ENCODE measurements at places on chromosomes 3 and 15.
A peak's percentile ranks its signal among the peaks of the same experiment; 100 is the strongest.

- no peak for DNase-seq
Measured at GRCh38 chr15:43821505-43821904, 3.0 kb downstream of the MFAP1 start.

DNA sequence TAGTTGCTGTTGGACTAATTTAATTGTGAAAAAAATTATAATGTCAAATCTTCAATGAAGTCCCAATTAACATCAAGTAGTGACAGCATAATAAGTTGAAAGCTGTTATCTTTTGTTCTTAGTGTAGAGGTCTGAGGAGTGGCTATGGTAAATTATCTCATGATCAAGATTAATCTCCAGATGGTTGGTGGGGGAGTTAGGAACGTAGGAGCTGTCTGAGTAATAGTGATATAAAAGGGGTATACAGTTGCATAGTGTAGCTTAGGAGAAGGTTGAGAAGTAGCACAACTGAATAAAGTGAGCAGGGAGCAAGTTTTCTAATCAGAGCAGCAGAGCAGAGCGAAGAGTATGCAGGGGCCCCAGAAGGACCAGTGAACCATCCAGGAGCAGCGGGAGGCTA lies 19.5 kb downstream of the TMOD2 start:
- peak; percentile 38 for DNase-seq

GRCh38 chr3:8327739-8328138 lies 173.9 kb upstream of the LMCD1 start:
- DNase-seq = no peak

DNA sequence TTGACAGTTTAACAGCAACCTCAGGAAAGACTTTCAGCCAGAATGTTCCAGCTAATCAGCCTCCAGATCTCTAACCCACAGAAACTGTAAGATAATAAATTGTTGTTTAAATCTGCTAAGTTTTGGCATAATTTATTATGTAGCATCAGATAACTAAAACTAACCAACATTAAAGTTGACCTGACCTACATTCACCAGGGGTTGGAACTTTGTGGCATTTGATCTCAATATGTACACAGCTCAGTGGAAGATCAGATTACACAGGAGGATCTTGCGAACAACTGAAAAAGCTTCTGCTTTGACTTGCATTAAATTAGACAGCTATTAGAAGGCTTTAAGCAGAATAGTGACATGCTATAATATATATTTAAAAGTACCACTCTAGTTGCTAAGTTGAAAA lies 91.4 kb upstream of the POU1F1 start:
- DNase-seq = no peak

DNA sequence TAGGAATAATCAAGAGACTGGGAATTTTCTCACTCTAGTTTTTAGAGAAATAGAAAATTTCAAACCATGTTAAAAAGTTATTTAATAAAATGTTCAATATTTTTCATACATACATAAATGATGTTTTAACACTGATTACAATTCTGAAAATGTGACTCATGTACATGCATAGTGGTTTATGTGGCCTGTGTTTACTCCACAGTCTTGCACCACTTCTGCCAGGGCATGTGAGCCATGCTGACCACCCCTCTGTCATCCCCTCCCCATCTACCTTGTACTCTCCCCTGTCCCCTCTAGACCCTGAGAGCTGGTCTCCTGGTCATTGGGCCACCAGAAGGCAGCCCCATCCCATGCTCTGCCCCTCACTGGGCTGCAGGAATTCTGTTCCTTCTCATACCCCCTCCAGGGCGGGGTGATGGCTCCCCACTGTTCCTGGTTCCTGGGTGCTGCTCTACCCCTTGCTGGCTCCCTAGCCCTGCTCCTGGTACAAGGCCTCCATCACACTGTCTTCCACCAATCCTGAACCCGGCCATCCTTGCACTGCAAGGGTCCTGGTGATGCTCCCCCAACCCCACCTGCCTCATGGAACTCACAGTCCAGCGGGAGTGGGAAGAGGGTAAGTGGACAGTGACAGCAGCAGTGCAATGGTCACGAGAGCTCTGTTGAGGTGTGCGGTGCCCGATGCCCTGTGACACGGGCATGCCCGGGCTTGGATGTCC lies 24.2 kb upstream of the SLC41A3 start:
- DNase-seq = no peak

GRCh38 chr3:137693791-137694190 lies 70.3 kb upstream of the SOX14 start:
- no peak for DNase-seq

DNA sequence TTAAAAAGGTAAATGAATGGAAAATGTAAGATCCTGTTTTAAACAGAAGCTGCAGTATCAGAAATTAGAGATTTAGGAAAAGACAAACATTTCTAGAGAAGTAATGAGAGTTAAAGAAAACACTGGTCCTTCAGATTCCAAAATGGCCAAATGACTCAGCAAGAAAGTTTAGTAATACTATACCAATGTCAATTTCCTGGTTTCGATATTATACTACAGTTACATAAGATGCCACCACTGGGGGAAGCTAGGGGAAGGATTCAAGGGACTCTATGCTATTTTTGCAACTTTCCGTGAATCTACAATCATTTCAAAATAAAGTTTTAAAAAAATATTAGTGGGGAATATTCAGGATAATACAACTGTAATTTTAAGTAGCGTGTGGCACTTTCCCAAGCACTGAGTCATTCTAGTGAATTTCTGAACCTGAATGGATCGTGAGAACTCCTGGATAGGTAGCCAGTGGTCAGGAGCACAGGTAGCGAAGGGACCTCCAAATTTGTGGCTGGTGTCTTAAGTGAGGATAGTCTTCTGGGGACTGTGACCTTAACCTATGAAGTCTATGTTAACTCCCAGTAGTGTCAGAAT lies 37.6 kb downstream of the TMCC1 start:
- DNase-seq = no peak

- no peak for DNase-seq
Measured at GRCh38 chr3:194579091-194579606, 54.1 kb downstream of the TMEM44 start.

DNA sequence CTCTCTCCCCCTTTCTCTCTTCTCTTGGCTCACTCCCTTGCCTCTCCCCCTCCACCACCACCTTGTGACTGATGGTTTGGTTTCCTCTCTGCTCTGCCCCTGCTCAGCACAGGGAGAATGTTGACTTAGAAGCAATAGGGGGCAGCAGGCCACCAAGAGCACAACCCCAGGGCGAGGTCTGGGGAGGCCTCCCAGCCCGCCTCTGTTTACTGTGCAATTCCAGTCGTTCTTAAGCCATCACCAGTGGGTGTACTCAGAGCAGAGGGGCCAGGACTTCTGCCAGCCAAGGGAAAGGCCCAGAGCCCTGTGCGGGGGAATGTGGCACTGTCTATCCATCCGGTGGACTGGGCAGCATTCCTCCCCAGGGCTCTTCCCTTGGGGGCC lies 5.7 kb upstream of the APEH start:
- peak; percentile 44 for DNase-seq

DNA sequence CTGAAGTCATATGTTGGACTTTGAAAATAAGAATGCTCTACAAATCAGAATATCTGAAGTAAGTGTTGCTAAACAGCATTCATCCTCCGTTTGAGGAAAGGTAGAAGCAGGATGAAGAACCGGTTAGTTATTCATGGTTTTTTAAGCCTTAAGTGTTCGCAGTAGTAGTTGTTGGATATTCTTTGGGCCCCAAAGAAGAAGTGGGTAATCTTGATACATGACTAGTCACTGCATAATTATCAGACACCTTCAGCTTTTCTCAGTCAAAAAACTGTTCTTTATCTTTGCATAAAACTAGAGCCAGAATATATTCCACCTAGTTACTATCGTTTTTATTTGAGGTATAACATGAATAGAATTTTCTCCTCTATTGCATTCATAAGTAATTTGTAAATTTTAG lies 13.8 kb downstream of the RAB5A start:
- no peak for DNase-seq

GRCh38 chr15:79778378-79778990 lies 118.3 kb downstream of the MTHFS start:
- DNase-seq = no peak

DNA sequence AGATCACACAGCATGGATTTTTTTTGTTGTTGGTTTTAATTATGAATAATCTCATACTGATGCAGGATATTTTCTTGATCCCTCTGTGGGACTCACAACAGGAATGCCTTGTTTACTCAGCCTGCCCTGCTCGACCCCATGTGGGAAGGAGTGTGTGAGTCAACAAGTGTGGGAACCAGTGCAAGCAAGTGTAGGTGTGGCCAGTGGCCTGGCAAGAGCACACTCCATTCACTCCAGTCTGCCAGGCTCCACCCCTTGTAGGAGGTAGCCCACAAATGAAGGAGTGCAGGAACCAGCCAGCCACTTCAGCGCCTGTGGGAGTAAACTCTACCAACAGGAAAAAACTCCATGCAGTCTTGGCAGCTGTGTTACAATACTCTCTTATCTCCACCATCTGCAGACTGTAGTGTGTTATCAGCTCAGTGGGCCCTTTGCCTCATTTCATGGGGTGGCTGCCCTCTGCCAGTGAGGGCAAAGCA lies 393.6 kb downstream of the OTOL1 start:
- peak; percentile 1 for DNase-seq

DNA sequence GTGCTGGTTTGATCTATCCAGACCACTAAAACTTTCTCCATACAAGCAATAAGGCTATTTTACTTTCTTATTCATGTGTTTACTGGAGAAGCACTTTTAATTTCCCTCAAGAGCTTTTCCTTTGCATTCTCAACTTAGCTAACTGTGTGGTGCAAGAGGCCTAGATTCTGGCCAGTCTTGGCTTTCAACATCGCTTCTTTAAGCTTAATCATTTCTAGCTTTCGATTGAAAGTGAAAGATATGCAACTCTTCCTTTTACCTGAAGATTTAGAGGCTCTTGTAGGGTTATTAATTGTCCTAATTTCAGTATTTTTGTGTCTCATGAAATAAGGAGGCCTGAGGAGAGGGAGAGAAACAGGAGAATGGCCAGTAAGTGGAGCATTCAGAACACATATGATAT lies 234.8 kb upstream of the GADL1 start:
- DNase-seq = no peak

- peak; percentile 48 for DNase-seq
Measured at GRCh38 chr3:108183181-108183580, 39.0 kb downstream of the IFT57 start.

DNA sequence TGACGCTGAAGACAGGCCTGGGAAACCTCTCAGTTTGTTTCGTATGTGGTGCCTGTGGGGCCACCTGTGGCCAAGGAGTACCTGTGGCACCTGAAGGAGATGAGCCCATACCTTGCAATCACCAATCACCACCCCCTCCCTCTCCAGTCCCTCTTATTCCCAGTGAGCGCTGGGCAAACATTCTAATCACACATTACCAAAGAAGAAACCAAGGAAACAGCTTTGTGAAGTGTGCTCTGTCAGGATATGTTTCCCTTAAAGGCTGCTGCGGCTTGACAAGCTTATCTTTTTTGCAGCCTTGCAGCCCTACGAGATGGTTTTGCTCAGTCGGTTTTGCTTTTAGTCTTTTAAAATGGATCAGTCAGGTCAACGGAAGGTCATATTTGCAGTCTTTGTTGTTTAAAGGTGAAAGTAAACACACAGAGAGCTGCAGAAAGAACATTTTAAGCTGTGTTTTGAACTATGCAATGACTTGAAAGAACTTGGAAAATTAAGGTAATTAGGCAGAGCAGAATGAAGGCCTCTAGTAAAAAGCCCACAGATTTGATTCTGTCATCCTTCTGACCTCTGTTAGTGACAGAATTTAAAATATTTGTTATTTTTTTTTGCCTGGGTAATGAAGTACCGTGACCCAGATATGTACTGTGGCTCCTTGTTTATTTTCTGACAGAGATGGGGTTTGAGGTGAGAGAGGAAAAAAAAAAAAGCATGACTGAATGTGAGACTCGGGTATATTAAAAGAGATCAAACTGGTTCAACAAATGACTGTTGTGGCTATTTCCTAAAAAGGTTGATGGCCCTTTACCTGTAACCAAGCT lies 461.4 kb downstream of the NSUN3 start:
- DNase-seq = peak; percentile 46

GRCh38 chr15:40762919-40763800 lies 708 bp upstream of the GCHFR start:
- DNase-seq = peak; percentile 95

GRCh38 chr3:58329150-58329921 lies 3.4 kb upstream of the PXK start:
- no peak for DNase-seq

DNA sequence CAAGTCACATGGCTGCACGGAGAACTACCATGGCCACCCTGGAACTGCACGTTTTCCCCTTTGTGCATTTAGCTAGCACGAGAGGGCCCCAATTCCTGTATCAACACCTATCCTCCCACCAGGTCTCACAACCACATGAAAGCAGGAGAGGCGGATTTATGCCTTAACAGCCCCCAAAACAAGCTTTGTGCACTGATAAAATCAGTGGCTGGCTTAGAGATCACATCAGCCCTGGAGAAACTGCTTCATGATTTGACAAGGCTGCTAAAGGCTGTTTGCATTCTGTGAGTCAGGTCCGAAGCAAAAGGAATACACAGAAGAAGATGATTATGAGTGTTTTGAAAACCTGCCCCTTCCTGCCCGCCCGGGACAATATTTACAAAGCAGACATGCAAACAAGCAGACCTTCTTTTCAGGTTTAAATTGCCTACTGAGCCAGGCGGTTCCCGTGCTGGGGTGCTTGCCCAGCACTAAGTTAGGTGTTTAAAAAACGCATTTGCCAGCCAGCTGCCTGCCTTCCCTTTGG lies 25.9 kb downstream of the CEMIP start:
- DNase-seq = peak; percentile 88

GRCh38 chr3:149188494-149188893 lies 33.1 kb downstream of the CP start:
- DNase-seq = peak; percentile 66

- peak; percentile 44 for DNase-seq
Measured at GRCh38 chr3:71035314-71035713, 548.2 kb downstream of the FOXP1 start.

DNA sequence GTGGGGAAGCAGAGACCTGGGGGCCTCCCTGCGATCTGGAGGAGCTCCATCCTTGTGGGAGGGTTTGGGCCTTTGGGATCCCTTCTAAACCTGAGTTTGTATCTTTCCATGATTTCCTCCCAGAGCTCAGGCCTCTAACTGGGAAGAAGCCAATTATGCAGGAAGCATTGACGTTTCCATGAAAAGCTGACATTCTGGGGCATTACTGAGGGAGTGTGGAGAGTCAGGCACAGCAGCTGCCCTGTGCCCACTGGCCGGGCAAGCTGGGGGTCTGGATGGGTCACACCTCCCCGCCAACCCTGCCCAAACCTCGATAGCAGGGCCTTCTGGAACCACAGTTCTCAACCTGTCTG lies 74.9 kb downstream of the EFCAB12 start:
- DNase-seq = no peak
